ENCODE measurements at places on chromosomes 1 and 21.
A peak's percentile ranks its signal among the peaks of the same experiment; 100 is the strongest.

DNA sequence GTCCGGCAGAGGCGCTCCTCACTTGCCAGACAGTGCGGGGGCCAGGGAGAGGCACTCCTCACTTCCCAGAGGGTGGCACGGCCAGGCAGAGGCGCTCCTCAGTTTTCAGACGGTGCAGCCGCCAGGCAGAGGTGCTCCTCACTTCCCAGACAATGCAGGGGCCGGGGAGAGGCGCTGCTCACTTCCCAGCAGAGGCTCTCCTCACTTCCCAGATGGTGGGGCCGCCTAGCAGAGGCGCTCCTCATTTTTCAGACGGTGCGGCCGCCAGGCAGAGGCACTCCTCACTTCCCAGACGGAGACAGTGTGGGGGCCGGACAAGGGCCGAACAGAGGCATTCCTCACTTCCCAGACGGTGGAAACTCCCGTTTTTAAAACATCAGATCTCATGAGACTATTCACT lies 238.4 kb upstream of the CACYBP start:
- no peak for DNase-seq

DNA sequence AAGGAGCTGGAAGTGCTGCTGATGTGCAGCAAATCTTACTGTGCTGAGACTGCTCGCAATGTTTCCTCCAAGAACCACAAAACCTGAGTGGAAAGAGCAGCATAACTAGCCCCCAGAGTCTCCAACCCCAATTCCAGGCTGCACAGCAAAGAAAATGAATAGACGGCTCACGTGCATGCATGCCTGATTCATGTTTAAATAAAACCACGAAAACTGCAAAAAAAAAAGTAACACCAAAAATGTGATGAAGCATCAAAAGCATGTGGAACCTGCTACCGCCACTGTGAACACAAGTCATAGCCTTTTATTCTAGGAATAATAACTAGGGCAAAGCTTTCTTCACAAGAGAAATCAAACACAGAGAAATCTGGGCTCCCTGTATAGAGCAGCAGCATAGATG lies 9.6 kb upstream of the TRNP1 start:
- no peak for DNase-seq

DNA sequence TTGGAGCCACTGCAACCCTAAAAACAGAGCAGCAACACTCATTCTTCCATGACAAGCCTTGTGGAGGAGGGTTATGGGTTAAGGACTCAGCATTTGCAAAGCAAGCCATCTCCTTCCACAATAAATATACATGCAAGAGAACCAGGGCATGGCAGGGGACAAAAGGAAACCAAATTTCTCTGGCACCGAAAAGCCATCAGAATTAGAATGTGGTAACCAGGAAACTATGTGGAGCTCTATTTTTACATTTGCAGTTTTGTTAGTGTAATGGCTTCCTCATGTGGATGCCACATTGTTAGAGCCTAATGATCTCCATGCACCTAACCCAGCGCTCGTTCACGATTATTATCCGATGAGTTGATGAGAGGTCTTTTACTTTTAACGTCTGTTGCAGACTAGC lies 91.7 kb downstream of the NAV1 start:
- DNase-seq = no peak

DNA sequence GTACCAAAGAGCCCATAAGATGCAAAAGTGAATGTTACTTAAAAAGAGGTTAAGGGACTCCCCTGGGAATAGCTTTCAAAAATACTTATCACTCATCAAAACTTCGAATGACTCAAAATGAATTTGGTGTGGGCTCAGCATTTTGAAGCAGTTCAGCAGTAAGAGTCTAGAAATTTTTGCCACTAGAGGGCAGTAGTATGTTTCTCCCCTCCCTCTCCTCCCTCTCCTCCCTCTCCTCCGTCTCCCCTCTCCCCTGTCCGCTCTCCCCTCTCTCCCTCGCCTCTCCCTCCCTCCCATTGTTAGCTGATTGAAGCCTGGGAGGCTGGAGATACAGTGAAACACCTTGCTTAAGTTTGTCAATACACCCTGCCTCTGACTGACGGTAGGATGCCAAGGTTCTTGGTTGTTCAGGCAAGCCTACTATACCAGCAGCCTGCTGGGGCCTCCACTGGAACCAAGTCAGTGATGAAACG lies 70.8 kb upstream of the TENT5C start:
- DNase-seq = peak; percentile 66

- peak; percentile 43 for DNase-seq
Observed at GRCh38 chr1:99808391-99809115, 41.6 kb upstream of the AGL start.
